Stimulated activated CD4-positive, alpha-beta T cell treated with anti-CD3 and anti-CD28 coated beads, Interleukin-1b, Interleukin-23, amount 100 ng/mL, for 1 hour (primary cell): ENCODE measurements at places on chromosomes 12 and 14.

DNA sequence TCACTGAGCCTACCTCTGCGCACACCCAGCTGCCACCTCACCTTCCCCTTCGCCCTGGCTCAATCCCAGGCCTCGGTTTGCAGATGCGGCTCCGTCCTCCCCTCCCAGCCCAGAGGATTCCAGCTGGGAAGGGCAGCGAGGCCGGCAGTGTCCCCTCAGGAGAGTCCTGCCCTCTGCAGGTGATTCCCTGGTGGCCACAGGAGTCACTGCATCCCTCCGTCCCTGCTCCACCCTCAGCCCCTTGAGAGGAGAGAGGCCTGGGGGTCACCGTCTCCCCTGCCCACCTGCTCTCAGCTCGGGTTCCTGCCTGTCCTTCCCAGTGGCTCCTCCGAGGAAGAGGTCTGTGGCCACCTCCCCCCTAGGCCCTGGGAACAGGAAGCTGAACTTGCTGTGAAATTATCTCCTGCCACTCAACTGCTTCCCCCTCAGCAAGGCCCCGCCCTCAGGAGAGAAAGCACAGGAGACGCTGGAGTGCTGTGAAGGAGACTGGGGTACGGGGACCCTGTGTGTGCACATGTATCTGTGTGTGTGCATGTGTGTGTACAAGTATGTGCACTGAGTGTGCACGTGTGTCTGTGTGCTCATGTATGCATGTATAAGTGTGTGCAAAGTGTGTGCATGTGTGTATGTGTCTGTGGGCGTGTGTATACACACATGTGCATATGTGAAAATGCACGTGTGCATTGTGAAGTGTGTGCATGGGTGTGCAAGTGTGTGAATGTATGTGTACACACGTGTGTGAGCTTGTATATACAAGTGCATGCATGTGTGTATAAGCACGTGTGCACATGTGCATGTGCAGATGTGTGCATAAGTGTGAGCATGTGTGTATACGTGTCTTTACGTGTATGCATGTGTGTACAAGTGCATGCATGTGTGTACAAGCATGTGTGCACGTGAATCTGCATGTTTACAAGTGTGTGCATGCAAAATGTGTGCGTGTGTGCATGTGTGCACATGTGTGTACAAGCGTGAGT, 13.2 kb upstream of the GALNT9 start:
- DNase-seq: no peak

DNA sequence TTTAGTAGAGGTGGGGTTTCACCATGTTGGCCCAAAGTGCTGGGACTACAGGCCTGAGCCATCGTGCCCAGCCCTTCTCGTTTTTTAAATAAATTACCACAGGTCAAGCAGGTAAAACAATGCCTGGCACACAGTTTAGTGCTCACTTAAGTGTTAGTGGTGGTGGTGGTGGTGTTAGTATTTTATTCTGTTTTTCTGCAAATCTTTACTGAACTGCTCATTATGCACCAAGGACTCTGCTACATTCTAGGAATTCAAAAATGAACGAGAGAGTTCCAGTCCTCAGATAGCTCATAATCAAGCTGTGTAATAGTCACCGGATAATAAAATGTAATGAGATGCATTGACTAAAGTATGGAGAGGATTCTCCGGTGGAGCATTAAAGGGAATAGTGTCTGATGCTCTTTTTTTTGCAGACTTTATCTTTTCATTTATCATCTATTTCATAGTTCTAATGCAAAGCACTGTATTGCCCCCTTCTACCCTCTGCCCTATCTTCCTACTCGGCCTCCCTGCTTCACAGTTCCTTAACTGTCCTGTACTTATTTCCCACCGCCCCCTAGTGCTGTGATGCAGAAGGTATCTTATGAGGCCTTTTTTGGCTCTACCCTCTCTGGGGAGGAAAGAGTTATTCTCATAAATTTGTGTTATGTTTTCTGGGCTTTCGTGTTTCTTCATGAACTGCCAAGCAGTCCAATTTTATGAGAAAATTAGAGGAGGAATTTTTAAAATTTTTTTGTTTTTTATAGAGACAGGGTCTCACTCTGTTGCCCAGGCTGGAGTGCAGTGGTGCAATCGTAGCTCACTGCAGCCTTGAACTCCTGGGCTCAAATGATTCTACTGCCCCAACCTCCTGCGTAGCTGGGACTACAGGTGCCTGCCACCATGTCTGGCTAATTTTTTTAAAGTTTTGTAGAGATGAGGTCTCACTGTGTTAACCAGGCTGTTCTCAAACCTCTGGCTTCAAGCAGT, 1.0 kb downstream of the ITFG2 start:
- no peak for DNase-seq

GRCh38 chr12:23049180-23049579, 424.2 kb downstream of the ETNK1 start:
- no peak for DNase-seq

- no peak for DNase-seq
These were observed 3.7 kb upstream of the COX8C start for GRCh38 chr14:93343266-93343665.
